ENCODE measurements at places on chromosomes 13 and 19. TPM values are rescaled to one million over a fixed set of nuclear protein-coding genes. Genes with fewer than 3 reads are reported as not detected.

Gene MAST1
- polyA plus RNA-seq, result 0.27 TPM

Gene SLITRK6
- 4.4 TPM for polyA plus RNA-seq

Gene TTYH1
- polyA plus RNA-seq, result 3.2 TPM

Gene ASPDH
- polyA plus RNA-seq, result 0.62 TPM

- DNase-seq, result no peak
These were observed 635.0 kb upstream of the SPRY2 start for GRCh38 chr13:80975903-80976302.

DNA sequence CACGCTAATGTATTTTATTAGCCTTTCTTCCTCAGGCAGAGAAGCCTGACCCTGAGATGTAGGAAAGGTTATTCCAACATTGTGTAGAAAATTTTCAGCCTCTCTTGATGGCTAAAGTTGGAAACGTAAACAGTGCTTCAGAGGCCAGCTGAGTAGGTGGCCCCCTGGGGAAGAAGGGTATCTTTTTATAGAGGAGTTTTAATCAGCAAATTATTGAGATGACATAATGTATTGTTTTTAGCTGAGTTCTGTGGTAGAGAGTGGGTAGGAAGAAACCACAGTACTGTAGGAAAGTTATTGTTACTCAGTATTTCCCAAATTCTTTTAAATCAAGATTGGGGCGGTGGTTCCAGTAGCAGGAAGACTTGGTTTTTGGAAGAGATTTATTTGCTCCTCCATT, 268.8 kb downstream of the DLEU7 start:
- no peak for DNase-seq

DNA sequence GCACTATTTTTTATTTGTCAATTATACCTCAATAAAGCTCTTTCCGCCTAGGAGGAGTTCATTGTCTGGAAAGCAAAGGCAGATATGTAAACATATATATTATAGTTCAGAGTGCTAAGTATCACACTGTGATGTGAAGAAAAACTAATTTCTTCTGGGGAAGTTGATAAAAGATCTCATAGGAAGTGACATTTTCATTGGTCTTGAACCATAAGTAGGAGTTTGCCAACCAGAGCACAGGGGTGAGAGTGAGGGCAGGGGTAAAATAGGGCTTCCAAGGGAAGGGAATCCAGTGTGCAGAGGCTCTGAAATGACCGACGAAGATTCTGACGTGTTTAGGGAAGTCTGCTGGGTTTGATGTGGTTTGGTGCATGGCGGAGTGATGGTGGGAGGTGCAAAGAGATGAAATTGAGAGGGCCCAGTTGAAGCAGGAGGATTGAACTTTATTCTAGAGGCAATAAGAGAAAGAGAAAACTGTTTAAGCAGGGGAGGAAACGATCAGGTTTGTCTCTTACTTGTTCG, 780 bp upstream of the GTF2F2 start:
- peak; percentile 54 for DNase-seq

- no peak for DNase-seq
These were observed 95.0 kb downstream of the GPC5 start for GRCh38 chr13:91493442-91493841.

DNA sequence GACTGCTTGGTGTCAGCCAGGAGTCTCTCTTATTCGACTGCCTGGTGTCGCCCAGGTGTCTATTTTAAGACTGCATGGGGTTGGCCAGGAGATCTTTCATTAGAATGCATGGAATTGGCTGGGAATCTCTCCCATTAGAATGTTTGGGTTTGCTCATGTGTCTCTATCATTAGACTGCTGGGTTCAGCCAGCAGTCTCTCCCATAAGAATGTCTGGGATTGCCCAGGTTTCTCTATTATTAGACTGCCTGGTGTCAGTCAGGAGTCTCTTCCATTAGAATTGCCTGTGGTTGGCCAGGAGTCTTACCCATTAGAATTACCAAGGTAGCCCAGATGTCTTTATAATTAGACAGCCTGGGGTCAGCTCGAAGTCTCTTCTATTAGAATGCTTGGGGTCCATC, 1496.0 kb downstream of the UQCRFS1 start:
- no peak for DNase-seq

DNA sequence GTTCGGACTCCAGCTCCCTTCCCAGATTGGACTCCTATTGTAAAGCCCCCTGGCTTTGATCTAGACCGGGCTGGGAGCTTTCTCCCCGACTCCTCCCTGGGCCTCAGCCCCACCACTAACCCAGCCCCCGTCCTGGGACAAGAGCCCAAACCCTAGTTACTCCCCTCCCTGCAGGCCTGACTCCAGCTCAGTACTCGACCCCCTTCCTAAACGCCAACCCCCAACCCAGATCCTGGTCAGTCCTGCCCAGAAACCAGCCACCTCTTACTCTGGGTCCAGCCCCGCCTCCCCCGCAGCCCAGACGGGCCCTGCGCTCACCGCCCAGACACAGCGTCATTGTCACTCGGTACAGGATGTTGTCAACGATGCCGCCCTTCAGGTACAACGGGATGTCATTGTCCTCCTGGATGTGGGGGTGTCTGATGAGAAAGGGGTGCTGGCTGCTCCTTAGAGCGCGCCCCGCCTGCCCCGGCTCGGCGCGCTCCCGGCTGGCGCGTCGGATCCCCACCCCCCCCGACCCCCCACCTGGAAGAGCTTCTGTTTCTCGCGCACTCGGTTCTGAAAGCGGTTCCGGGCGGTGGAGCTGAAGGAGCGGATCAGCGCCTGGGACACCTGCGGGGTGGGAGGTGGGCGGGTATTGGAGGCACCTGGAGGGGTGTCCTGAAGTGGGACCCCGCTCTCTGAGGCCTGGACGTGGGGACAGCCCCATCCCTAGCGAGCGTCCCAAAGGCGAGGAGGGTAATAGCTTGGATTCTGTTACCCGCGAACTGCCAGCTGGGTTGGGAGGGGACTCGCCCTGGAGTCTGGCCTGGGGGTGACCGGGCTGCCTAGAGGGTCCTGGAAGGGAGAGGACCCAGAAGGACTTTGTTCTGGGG, 866 bp downstream of the COX7A1 start:
- DNase-seq, result peak; percentile 70

GRCh38 chr13:37138926-37139325, 33.5 kb upstream of the CSNK1A1L start:
- DNase-seq, result no peak

All from hindlimb muscle (tissue), 1 donor.